Tibial nerve (tissue), 4 donors: ENCODE measurements at places on chromosomes 2 and 18. TPM values are rescaled to one million over a fixed set of nuclear protein-coding genes. Genes with fewer than 3 reads are reported as not detected.

GRCh38 chr2:209307161-209308001, 116.5 kb upstream of the MAP2 start:
- no peak for DNase-seq
- no peaks in the 10 kb centered on the region for H3K4me1 ChIP-seq
- no peak overlapping the region for H3K27ac ChIP-seq
- H3K36me3 ChIP-seq, result no peaks in the 10 kb centered on the region

LDLRAD4 gene
- 36.9 TPM for total RNA-seq

DNA sequence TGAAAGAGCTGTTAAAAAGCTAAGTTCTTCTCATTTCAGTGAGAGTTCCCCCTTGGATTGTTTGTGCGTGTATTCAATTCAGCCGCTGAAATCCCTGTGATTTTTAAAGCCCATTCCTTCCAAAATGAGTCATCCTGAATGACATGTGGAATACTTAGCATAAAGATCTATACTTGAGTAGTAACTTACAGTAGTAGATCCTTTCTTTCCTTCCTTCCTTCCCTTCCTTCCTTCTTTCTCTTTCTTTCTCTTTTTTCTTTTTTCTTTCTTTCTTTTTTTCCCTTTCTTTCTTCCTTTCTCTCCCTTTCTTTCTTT, 18.2 kb upstream of the SOX11 start:
- no peak overlapping the region for H3K4me3 ChIP-seq
- no peak overlapping the region for H3K27ac ChIP-seq
- no peak for DNase-seq
- H3K36me3 ChIP-seq, result no peaks in the 10 kb centered on the region
- H3K27me3 ChIP-seq, result no peaks in the 10 kb centered on the region

VAMP8 gene
- total RNA-seq, result 9.4 TPM

DNA sequence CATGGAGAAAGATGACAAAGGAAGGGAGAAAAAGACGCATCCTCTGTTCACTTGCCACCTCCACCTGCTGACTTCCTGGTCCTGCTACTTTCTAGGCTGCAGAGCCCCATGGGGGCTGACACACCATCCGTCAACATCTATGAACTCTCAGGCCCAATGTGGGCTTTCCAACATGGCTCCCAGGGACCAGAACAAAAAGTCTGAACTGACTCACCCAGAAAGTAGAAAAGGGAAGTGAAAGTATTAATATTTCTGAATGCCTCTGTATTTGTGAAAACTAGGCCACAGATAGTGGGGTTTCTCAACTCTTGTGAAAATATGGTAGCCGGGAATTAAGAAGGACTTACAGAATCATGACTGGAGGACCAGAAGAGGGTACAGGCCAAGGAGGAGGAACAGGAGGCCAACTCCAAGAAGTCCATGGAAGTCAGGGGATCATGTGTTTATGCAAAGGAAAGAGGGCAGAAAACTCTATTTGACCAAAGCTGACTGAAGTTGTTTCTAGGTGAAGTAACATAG, 123.1 kb upstream of the CAB39 start:
- DNase-seq, result no peak
- no peak overlapping the region for H3K4me3 ChIP-seq
- H3K4me1 ChIP-seq, result no peaks in the 10 kb centered on the region
- no peaks in the 10 kb centered on the region for H3K36me3 ChIP-seq
- H3K27ac ChIP-seq, result no peak overlapping the region

CDCA7 gene
- not detected for total RNA-seq

- no peak overlapping the region for H3K27ac ChIP-seq
- H3K27me3 ChIP-seq, result no peaks in the 10 kb centered on the region
- H3K4me1 ChIP-seq, result no peaks in the 10 kb centered on the region
- H3K4me3 ChIP-seq, result no peak overlapping the region
- H3K36me3 ChIP-seq, result peaks cover 3% of the 10 kb centered on the region
These were observed 9.4 kb downstream of the MTERF4 start for GRCh38 chr2:241092677-241093076.

KCNE4 gene
- 9.0 TPM for total RNA-seq

G6PC2 gene
- total RNA-seq, result not detected

DLX1 gene
- total RNA-seq, result not detected

GRCh38 chr2:141496810-141497209, 634.0 kb downstream of the LRP1B start:
- no peak for DNase-seq
- no peaks in the 10 kb centered on the region for H3K4me1 ChIP-seq
- no peak overlapping the region for H3K27ac ChIP-seq
- H3K27me3 ChIP-seq, result no peaks in the 10 kb centered on the region
- H3K4me3 ChIP-seq, result no peak overlapping the region
- H3K36me3 ChIP-seq, result no peaks in the 10 kb centered on the region

GRCh38 chr2:55862246-55862645, 61.3 kb downstream of the EFEMP1 start:
- H3K4me1 ChIP-seq, result no peaks in the 10 kb centered on the region
- H3K36me3 ChIP-seq, result no peaks in the 10 kb centered on the region
- peak overlapping the region; percentile 73 for H3K27ac ChIP-seq
- no peaks in the 10 kb centered on the region for H3K27me3 ChIP-seq
- DNase-seq, result peak; percentile 92
- H3K4me3 ChIP-seq, result no peak overlapping the region

C1GALT1C1L gene
- 0.98 TPM for total RNA-seq

GRCh38 chr18:9477509-9477908, 2.2 kb downstream of the RALBP1 start:
- no peak overlapping the region for H3K27ac ChIP-seq
- H3K27me3 ChIP-seq, result no peaks in the 10 kb centered on the region
- peaks cover 11% of the 10 kb centered on the region for H3K36me3 ChIP-seq
- no peak for DNase-seq
- peaks cover 16% of the 10 kb centered on the region for H3K4me1 ChIP-seq

GRB14 gene
- total RNA-seq, result 6.5 TPM

DNA sequence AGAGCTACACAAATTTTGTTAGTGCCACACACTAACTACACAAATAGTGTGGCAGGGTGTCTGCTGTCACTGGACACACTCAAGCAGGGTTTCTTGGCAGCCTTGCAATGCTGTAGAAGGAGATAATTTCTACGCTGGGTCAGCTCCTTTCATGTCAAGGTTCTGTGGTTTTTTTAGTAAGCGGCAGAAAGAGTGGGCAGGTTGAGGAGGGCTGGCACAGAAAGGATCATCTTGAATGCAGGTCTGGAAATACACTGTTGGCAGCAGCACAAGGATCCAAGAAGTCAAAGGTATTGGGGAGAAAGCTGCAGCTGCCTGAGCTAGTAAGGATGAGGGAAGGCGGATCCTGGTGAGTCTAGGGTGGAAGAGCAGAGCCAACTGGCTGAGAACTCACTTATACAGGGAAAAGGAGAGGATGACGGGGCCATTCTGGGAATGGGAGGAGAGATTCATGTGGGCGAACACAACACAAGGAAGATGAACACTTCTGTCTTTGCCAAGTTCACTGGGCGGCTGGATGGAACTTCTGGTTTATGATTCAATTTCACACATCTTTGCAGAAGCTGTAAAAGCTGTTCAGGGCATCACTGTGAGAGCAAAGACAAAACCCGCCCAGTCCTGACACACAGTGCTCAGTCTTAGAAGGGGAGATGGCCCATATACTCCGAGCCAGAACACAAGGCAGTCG, 16.9 kb upstream of the CYRIA start:
- no peaks in the 10 kb centered on the region for H3K4me1 ChIP-seq
- H3K27ac ChIP-seq, result no peak overlapping the region
- H3K36me3 ChIP-seq, result no peaks in the 10 kb centered on the region
- H3K27me3 ChIP-seq, result no peaks in the 10 kb centered on the region
- DNase-seq, result no peak

- DNase-seq, result no peak
- H3K4me1 ChIP-seq, result peaks cover 23% of the 10 kb centered on the region
- H3K27ac ChIP-seq, result no peak overlapping the region
These were observed 6.7 kb downstream of the CNNM3 start for GRCh38 chr2:96822786-96823185.

HOXD12 gene
- not detected for total RNA-seq

DNA sequence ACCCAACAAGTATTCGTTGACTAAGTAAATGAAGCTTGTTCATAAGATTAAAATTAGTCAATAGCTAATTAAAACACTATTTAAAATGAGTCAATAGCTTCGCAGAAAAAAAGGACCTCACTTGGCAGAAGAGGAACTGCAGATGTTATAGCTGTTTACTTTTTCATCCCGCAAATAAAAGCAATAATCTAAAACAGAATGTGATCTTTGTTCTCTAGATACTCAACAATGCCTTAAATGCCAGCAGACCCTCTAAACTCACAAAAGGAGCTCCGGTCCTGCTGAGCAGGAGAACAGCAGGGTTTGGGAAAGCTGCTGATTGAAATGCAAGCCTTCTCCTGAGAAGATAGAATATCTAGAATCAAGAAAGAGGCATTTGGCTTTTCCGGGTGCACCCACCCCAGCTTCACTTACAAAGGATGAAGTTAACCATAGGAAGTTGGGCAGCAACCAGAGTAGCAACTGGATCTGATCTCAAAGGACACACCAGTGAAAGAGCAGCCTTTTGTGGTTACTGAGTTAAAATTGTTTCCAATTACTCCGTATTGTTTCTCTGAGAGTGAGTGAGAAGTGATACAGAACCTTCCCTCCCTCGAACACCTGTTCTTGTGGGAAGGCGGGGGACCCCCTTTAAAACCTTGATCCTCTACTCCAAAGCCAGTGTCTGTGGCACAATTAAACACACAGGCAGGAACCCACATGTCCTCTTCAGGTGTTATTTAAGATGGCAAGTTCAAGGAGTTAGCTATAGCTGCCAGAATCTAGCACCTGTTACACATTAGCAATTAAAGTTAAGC, 6.8 kb downstream of the CCBE1 start:
- DNase-seq, result no peak
- no peaks in the 10 kb centered on the region for H3K36me3 ChIP-seq
- no peaks in the 10 kb centered on the region for H3K27me3 ChIP-seq

- no peak for DNase-seq
- H3K27me3 ChIP-seq, result no peaks in the 10 kb centered on the region
- no peak overlapping the region for H3K27ac ChIP-seq
- peaks cover 7% of the 10 kb centered on the region for H3K4me1 ChIP-seq
- no peaks in the 10 kb centered on the region for H3K36me3 ChIP-seq
- no peak overlapping the region for H3K4me3 ChIP-seq
These were observed 81.7 kb upstream of the SEC11C start for GRCh38 chr18:59057969-59058368.

DNA sequence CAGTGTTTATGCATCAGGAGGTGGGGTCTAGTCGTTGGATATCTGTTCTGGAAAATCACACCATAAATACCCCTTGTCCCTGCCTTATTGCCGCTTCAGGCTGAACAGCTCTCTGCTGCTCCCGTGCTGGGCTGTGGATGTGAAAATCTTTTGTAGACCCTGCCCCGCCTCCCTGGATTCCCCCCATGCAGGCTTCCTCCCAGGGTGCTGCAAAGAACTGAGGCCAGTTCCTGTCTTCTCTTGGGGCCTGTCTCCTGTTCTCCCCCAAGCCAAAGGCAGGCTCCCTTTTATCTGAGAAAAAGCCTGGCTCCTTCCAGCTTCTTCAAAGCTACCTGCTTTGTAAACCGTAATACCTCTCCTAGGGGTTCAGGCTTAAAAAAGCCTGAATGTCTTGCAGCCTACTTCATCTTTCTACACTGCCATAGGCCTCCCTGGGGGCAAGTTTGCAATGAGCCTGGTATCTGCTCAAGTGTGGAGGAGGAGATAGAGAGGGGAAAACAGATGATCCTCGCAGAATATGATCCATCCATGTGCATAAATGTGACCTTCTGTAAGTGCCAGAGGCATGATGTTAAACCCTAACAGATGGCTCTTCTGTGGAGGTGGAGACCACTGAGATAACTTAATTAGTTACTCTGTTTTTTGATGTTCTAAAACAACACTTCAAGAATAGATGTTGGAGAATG, 55.3 kb downstream of the VWA3B start:
- no peak overlapping the region for H3K4me3 ChIP-seq
- no peaks in the 10 kb centered on the region for H3K27me3 ChIP-seq
- no peak overlapping the region for H3K27ac ChIP-seq
- DNase-seq, result no peak

MEIS1 gene
- total RNA-seq, result 9.0 TPM

SERPINB12 gene
- not detected for total RNA-seq

DNA sequence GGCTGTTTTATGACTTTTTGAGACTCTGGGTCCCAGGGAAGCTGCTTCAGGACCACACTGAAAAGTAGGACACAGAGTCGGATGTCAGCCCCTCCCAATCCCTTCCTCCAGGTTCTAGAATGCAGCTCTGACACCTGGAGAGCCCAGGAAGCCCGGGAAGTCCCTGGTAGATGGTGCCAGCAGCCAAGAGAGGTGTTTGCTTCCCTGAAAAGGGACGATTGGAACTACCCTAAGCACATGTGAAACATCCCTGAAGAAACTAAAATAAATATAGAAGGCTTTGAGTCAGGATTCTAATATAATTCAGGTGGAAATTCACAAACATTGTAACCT, 163.2 kb upstream of the CYRIA start:
- no peak for DNase-seq
- no peaks in the 10 kb centered on the region for H3K4me1 ChIP-seq
- H3K4me3 ChIP-seq, result no peak overlapping the region
- H3K27ac ChIP-seq, result no peak overlapping the region
- H3K36me3 ChIP-seq, result no peaks in the 10 kb centered on the region
- no peaks in the 10 kb centered on the region for H3K27me3 ChIP-seq

GRCh38 chr18:47343291-47343690, 91.8 kb upstream of the SKOR2 start:
- DNase-seq, result no peak
- H3K4me3 ChIP-seq, result no peak overlapping the region
- no peak overlapping the region for H3K27ac ChIP-seq

HOXD9 gene
- total RNA-seq, result 9.4 TPM

DNA sequence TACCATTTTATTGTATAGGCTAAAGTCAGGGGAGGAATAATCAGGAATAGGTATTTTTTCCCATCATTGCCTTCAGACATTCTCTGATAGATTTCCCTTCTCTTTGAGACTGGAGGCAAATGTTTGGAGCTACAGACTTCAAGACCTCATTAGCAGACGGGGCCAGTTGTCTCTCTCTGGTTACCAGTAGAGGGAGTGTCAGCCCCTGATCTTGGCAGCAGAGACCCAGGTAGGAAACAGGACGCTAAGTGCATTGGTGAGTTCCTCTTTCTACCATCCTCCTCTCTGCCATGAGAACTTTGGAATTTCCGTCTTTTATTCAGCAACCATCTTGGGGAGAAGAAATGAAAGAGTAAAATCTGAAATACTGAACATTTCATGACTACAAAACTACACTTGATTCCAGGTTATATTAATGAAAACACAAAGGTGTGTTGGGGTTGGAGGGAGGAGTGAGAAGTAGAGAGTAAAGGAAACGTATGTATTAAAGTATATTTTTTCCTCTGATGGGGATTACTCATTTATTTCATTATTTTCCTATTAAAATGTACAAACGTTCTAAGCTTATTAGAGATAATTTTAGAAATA, 186.2 kb upstream of the GCFC2 start:
- no peaks in the 10 kb centered on the region for H3K27me3 ChIP-seq
- H3K36me3 ChIP-seq, result no peaks in the 10 kb centered on the region
- H3K4me3 ChIP-seq, result no peak overlapping the region
- no peaks in the 10 kb centered on the region for H3K4me1 ChIP-seq
- H3K27ac ChIP-seq, result no peak overlapping the region

PAX3 gene
- total RNA-seq, result not detected
